K562 (cell line): ENCODE measurements at places on chromosomes 2 and 18.

- no peak for DNase-seq
These were observed 14.5 kb downstream of the EPC2 start for GRCh38 chr2:148658807-148659722.

- no peak for DNase-seq
These were observed 5.2 kb upstream of the HOXD4 start for GRCh38 chr2:176146101-176146500.

GRCh38 chr18:66587430-66587829, 16.5 kb downstream of the CDH19 start:
- no peak for DNase-seq

GRCh38 chr18:55047546-55047945, 88.3 kb upstream of the CCDC68 start:
- peak; percentile 13 for DNase-seq

- DNase-seq, result no peak
These were observed 77.3 kb downstream of the CPS1 start for GRCh38 chr2:210633699-210634098.
